ENCODE measurements at places on chromosomes 11 and 22.

- DNase-seq: no peak
These were observed 15.9 kb downstream of the MPEG1 start for GRCh38 chr11:59196777-59197176.

- DNase-seq: no peak
These were observed 2.5 kb downstream of the TSPO start for GRCh38 chr22:43153899-43154298.

DNA sequence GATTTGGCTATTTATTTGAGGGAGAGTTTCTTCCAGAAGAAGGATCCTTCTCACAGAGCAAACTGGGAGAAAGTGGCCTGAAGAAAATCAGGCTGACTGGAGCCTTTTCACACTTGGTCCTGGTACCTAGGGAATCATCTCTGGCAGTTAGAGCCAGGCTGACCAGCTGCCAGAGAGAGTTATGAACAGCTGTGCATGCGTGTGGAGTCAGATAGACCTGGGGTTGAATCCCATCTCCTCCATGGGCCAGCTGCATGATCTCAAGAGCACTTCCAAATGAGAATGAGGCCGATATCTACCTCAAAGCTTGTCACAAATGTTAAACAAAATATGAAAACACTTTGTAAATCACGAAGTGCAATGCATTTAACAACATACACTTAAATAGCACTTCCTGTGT, 390.0 kb downstream of the TENM4 start:
- no peak for DNase-seq

DNA sequence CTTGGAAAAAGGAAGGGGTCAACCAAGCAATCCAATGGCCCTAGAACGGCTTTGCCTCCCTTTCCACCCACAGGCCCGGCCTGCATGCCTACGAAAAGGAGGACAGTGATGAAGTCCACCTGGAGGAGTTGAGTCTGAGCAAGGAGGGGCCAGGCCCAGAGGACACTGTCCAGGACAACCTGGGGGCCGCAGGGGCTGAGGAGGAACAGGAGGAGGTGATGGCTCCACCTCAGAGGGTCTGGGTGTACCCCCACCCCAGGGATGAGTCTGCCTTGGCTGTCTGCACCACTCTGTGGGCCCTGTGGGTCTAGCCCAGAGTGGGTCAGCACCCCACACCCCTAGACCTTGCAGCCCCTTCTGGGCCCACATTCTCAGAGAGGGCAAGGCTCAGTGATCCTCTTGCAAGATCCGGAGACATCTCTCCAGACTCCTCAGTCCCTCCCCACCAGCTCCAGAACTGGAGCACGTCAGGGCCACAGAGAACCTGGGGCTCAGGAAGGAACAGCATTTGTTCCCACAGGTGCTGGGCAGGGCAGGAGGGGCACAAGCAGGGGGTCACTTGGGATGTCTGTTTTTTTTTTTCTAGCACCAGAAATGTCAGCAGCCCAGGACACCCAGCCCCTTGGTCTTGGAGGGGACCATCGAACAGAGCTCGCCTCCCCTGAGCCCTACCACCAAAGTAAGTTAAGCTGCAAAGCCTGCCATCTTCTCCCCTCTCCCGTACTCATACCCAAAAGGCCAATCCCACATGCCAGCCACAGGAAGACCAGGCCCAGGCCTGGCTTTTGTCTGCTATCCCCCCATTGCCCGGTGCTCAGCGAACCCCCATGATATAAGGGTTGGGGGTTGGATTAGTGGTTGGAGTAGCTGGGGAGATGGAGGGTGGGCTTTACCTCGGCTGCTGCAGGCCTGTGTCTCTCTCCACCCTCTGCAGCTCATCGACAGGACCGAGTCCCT, 8.1 kb downstream of the PRR33 start:
- no peak for DNase-seq

DNA sequence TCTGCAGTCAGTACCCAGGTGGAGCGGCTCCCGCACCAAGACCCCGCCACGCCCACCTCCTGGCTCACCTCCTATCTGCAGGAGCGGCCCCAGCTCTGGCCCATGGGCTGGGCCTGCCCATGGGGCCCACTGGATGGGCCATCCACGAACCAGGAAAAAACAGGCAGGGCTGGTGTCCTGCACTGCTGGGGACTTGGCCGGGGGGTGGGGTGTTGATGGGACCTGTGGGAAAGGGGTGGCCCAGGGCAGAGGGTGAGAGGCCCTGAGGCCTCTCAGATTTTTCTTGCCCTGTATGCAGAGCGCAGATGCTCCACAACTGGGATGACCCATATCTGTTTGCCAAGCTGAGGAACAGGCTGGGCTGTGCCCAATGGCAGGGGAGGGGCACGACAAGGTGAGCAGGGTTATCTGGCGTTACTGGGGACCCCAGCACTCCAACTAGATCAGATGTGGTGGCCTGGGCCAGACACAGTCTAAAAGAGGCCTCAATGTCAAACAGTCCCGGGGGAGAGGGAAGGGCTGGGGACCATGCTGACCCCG, 2.7 kb upstream of the PIM3 start:
- no peak for DNase-seq

GRCh38 chr22:21865041-21865440, 2.4 kb downstream of the MAPK1 start:
- DNase-seq: peak; percentile 83

DNA sequence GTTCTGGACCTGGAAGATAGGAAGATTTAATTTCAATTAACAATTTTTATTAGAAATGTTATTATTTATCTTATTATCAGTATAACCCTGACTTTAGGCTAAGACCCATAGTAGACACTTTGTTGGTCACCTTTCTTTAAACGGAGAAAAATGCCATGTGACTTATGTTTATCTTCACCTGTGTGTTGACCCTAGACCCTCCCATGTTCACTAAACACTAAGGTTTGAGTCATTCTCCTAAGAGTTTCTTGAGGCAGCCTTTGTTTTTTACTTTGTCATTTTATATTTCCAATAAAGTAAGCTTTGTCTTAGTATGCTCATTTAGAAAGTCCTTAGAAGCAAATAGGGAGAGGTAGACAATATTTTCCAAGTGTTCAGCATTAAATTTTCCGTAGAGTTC, 771.7 kb downstream of the METTL15 start:
- DNase-seq: no peak

All from fibroblast of skin of back (primary cell).